ENCODE measurements at places on chromosomes 12 and 14.

DNA sequence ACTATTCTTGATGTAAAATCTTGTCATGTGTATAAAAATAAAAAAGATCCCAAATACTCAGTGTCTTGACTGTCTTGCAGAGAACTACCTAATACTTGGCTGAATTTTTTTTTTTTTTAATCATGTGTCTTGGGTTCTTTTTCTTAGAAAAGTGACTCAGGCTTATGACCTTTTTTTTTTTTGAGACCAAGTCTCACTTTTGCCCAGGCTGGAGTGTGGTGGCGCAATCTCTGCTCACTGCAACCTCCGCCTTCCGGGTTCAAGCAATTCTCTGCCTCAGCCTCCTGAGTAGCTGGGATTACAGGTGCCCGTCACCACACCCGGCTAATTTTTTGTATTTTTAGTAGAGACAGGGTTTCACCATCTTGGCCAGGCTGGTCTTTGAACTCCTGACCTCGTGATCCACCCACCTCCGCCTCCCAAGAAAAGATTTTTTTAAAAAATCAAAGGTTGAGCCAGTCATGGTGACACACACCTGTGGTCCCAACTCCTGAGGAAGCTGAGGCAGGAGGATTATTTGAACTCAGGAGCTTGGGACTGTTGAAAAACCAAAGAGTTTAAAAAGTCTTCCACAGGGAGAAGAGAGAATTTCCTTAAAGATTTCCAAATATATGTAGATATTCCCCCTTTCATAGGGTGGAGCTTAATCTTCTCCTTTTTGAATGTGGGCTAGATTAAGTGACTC, 17.7 kb upstream of the TDG start:
- DNase-seq, result no peak

- DNase-seq, result no peak
These were observed 17.0 kb upstream of the WNT5B start for GRCh38 chr12:1611803-1612572.

DNA sequence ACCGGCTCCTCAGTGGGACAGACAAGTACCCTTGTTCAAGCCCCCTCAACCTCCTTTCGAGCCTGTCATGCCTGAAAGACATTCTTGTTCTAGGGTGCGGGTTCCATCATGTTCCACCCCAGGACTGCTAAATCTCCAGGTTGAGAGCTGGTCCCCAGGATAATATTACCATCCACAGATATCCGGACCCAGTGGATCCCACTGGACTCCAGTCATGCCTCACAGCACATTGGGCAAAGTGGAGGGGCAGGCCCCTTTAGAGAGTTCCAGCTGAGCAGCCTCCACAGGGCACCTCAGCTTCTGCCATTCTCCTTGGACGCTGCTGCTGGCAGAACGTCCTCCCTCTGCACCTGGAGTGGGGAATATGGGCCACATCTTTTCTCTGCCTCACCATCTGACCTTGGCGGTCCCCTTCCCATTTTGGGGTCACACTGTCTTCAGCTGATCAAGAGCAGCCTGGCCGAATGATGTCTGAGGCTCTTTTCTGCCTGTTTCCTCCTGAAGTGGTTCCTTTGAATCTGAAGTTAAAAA, 137.4 kb downstream of the BCL11B start:
- DNase-seq, result no peak

- no peak for DNase-seq
These were observed 164.9 kb downstream of the TTC7B start for GRCh38 chr14:90651271-90651804.

DNA sequence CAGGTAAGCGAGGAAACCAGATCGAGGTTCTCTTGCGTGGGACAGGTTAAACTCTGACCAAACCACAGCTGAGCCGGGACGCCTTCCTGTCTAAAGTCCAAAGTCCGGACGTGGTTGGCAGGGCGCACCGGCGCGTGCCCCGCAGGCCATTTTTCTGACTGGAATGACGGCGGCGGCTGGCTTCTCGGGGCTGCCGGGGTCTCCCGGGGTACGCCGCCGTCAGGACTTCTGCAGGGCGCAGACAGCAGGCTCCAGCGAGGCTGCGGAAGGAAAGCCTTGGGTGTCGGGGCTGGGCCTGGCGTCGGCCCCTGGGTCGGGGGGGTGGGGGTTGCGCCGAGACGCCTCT, 32.8 kb downstream of the MIA2 start:
- DNase-seq, result no peak

DNA sequence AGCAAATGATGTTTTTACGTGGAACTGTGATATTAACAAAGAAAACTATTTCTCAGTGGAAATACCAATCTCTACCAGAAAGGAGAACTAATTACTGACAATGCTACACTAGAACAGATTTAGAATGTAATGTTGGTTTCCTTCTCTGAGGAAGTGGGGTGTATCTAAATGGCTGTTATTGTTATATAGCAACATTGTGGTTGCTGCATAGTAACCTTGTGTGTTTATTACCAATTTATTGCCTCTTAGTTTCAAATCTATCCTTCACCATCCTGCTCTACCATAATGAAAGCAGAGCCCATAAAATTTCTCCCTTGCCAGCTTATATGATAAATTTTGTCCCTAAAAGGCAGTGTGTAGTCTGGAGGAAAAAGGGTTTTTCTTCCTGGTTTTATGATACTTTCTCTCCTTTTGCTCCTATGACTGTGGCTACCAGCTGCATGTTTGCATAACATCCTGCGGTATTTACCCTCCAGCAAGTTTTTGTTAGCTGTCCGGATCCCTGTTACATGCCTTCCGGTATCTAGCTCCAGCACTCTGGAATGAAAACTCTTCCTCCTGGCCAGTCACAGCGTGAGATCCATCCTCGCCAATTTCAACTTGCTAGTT, 5.7 kb upstream of the KLRK1 start:
- peak; percentile 81 for DNase-seq

GRCh38 chr12:124087266-124088051, 114.4 kb downstream of the ZNF664 start:
- DNase-seq, result no peak

- DNase-seq, result no peak
These were observed 116.5 kb downstream of the TMTC2 start for GRCh38 chr12:82803201-82803600.

DNA sequence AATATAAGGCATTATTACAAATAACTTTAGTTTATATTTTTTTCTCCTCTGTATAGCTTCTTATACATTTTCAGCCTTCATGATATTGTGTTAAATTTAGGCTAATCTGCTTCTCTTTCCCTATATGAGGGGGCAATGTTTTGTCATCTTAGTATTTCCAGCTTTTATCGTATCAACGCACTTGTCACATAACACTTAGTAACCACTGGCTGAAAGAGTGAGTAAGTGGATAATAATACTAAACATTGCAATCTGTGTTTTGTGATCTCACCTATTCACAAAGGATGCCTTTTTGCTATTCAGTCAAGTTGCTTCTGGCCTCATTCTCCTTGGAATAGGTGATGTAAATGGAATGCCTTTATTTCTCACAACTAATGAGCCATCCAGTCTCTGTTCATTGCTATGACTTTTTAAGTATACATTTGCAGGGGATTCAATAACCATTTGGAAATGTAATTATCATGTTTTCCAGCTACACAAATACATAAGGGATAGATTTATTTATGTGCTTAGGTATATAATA, 260.9 kb downstream of the BMP4 start:
- DNase-seq, result no peak

DNA sequence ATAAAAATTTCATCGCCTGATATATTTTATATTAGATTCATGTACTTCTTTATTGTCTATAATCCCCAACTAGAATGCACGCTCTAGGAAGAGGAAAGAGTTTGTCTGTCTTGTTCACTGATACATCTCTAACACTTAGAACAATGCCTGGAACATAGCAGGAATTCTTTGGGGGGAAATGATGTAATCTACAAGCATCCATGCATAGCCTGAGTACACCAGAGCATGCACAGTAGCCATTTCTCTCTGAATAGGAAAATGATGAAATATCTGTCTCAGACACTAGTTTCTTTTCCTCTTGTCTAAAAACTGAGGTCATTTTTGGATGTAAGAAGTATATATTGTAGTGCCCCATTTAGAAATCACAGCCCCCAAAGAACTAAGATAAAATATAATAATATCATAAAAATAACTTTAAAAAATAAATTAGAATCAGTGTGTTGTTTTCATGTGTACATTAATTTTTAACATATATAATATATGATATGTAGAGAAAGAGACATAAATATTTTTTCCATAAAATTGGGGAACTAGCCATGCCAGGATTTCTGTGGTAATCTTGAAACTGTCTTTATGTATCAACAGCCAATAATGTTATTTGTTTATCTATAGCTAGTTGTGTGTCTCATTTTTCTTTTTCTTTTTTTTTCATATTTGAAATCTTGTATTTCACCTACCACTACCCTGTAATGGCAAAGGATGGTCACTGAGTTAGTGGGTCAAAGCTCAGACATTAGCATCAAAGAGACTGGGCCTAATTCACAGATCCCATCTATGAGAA, 155.6 kb upstream of the TMCC3 start:
- DNase-seq, result no peak

DNA sequence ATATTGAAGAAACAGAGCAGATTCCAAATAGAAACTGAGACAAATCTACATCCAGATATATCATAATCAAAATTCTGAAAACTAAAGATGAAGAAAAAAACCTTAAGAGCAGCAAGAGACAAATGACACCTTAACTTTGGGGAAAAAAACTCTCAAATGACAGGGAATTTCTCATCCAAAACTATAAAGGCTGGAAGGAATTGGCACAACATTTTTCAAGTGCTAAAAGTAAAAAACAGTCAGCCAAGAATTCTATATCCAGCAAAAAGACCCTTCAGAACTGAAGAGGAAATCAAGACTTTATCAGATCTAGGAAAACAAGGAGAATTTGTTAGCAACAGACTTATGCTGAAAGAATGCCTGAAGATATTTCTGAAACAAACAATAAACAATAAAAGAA, 90.3 kb upstream of the RASSF8 start:
- DNase-seq, result no peak

DNA sequence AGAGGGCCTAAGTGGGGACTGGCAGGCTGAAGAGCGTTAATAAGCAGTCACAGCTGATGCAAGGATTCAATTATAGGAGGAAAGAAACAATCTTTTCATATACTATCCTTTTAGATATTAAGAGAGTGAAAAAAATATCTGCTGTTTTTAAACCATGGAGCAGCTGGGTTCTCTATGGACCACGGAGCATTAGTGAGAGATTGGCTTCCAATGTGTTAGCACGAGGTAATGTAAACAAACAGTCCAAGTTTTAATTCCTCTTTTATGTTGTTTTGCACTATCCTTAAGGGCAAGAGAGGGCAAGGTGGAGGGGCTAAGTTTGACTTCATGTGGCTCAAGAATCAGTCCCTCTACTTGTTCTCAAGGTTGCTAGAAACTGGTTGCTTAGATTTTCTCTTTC, 30.9 kb downstream of the CDKN1B start:
- no peak for DNase-seq

All from HL-60 (cell line).